Naive thymus-derived CD4-positive, alpha-beta T cell (primary cell): ENCODE measurements at places on chromosomes 13 and 19.

- no peak for DNase-seq
These were observed 168.6 kb downstream of the SUCLA2 start for GRCh38 chr13:47832458-47832972.

DNA sequence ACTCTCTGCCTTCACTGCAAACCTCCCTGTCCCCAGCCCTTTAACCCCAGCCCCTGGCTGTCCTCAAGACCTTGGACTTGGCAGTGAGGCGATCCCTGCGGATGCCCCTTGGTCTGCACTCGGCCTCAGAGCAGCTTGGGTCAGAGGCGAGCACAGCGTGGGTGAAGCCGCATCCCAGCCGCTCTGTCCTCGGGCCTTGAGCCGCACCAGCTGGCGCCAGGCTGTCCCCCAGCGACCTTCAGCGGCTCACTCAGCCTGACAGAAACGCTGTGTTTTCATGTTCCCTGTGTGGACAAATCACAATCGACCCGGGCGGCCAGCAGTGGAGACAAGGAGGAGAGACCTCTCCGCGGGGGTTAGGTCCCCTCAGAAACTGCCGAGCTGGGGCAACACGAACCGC is 52.0 kb downstream of the GNG7 start:
- DNase-seq: no peak

DNA sequence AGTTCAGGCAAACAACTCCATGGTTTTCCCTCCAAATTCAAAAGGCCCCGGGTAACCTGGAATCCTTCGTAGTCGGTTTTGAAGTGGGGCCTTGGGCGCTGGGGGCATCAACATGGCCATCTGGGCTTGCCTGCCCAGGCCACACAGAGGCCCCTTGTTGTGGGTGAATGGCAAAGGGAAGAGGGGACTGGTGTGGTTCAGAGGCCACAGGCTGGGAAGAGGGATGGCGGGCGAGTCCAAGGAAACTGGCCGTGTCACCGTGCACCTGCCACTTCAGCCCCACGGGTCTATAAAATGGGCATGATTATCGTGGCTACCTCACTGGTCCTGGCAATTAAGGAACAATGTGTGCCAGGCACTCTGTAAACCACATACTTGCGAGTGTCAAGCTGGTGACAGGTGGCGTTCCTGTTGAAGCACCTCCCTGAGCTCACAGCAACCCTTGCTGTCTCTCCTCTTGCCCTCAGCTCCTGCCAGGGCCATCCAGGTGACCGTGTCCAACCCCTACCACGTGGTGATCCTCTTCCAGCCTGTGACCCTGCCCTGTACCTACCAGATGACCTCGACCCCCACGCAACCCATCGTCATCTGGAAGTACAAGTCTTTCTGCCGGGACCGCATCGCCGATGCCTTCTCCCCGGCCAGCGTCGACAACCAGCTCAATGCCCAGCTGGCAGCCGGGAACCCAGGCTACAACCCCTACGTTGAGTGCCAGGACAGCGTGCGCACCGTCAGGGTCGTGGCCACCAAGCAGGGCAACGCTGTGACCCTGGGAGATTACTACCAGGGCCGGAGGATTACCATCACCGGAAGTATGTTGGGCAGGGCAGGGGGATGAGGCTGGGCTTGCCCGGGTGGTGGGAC is 1.3 kb downstream of the LSR start:
- DNase-seq: no peak

DNA sequence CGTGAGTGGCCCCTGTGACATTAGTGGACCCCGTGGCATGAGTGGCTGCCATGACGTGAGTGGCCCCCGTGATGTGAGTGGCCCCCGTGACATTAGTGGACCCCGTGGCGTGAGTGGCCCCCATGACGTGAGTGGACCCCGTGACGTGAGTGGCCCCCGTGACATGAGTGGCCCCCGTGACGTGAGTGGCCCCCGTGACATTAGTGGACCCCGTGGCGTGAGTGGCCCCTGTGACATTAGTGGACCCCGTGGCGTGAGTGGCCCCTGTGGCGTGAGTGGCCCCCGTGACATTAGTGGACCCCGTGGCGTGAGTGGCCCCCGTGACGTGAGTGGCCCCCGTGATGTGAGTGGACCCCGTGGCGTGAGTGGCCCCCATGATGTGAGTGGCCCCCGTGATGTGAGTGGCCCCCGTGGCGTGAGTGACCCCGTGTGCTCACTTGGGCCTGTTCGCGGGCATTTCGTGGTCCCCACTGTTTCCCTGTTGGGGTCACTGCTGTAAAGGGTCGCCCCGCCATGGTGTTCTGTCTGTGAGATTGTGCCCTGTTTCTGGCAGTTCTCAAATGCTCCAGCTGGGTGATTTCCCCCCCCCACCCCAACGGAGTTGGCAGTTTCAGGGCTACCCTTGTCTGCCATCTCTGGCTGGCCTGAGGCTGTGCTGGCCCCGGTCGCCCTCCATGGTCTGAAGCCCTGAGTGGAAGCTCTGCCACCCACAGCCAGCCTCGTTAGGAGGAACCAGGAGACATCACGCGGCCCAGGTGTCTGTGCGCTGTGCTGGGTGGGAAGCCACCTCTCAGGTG is 64.2 kb downstream of the MCF2L start:
- no peak for DNase-seq

DNA sequence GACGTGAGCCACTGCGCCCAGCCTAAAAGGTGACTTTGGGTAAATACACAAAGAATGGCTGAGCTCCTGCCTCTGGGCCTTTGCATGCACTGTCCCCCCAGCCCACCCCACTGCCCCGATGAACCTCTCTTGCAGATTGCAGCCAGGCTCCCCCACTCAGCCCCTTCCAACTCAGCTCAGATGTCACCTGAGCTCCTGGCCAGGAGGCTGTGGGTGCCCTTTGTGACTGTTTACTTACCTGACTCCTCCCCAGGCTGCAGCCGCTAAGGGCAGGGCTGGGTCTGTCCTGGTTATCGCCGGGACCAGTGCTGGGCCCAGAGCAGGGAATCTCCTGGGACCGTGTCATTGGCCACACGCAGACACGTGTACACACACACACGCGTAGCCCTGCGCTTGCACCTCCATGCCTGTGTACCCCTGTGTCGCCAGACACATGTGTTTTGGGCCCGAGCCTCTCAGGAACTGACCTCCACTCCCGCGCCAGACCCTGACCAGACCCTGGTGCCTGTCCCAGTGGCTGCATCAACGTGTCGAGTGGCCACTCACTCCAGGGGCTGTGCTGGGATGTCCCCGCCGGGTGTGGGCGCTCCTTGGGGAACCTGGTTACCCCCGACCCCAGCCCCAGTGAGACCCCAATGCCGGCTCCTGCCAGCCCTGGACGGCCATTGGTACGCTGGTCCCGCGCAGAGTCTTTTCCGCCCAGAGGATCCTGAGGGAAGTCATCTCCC is 18.7 kb downstream of the EFNA2 start:
- no peak for DNase-seq

- DNase-seq: no peak
These were observed 45.2 kb upstream of the RANBP3 start for GRCh38 chr19:6023085-6023682.

DNA sequence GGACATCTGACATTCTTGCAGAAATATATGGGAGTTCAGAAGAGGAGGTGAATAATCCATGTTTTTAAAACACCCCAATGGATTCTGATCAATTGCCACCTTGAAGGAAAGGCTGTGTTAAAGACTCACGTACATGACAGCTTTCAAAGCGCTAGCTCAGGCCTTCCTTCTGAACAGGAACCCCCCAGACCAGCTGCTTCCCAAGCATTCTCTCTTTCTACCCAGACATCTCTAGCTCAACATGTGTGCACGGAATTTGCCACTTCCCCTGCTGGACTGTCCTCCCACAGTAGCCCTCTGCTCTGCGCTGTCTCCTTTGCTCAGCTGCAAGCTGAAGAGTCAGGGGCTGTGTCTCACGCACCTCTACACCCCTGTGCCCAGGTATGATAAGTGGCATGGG is 54.5 kb downstream of the STK24 start:
- no peak for DNase-seq

GRCh38 chr13:82076496-82076895 is 1735.6 kb upstream of the SPRY2 start:
- DNase-seq: no peak

- DNase-seq: no peak
These were observed 48.3 kb downstream of the MAP4K1 start for GRCh38 chr19:38569368-38569983.

GRCh38 chr13:20721454-20722357 is 18.2 kb downstream of the IL17D start:
- no peak for DNase-seq
